SHP77 (cell line): ENCODE measurements at places on chromosomes 7 and 10.

GRCh38 chr7:15143936-15144335 lies 241.4 kb upstream of the DGKB start:
- DNase-seq, result no peak

- no peak for DNase-seq
These were observed 21.1 kb downstream of the DPYSL4 start for GRCh38 chr10:132207536-132208461.

DNA sequence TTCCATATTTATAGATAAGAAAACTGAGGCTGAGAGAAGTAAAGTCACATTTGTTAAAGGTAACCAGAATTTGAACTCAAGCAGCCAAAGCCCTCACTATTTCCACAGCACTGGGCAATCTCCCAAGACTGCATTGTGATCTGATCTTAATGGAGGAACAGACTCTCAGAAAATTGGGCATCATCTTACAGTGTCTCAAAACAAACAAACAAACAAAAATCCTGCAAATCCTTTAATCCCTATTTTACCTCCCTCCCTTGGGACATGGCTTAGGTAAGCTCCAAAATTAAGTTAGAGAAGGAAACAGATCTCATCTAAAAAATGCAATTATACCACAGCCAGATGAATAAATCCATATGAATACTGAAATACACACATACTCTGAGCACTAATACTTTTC lies 57.5 kb downstream of the FHIP2A start:
- DNase-seq, result no peak

DNA sequence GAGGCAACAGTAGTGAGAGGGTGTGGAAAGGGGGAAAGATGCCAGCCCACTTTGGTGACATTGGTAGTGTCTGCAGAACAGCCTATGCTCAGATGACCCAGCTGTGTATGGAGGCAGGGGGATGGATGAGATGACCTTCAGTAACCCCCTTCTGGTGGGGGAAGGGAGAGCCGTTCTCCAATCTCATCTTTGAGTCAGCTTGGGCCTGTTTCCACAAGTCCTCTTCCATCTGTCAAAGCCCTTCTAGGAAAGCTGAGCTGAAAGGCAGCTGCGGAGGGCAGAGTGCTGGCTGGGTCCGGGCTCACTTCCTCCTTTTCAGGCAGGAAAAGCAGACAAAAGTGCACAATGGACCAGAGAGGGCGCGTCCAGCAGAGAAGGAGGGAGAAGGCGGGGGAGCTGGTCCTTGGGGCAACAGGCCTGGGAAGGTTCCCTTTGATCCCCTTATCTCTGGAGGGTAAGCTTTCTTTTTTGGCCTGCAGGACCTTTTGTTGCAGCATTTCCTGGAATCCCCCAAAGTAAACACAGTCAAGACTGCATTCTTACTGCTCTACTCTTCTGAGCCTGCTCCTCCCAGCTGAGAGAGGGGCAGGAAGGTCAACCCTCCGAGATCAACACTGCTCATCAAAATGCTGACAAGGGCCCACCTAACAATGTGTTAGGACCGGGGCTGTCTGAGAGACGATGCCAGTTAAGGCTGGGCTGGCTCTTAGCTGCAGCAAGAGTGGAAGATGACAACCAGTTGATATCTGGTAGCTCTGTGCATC lies 1.2 kb upstream of the LRMDA start:
- peak; percentile 50 for DNase-seq

- no peak for DNase-seq
These were observed 75.8 kb downstream of the C1GALT1 start for GRCh38 chr7:7257899-7258692.

- no peak for DNase-seq
These were observed 5.8 kb downstream of the IKZF1 start for GRCh38 chr7:50310361-50310760.

- no peak for DNase-seq
These were observed 14.2 kb upstream of the CAMK2G start for GRCh38 chr10:73888514-73888913.

GRCh38 chr10:128047991-128048818 lies 78.0 kb downstream of the MKI67 start:
- DNase-seq, result no peak

- DNase-seq, result no peak
These were observed 36.3 kb downstream of the GARS1 start for GRCh38 chr7:30630986-30631385.

DNA sequence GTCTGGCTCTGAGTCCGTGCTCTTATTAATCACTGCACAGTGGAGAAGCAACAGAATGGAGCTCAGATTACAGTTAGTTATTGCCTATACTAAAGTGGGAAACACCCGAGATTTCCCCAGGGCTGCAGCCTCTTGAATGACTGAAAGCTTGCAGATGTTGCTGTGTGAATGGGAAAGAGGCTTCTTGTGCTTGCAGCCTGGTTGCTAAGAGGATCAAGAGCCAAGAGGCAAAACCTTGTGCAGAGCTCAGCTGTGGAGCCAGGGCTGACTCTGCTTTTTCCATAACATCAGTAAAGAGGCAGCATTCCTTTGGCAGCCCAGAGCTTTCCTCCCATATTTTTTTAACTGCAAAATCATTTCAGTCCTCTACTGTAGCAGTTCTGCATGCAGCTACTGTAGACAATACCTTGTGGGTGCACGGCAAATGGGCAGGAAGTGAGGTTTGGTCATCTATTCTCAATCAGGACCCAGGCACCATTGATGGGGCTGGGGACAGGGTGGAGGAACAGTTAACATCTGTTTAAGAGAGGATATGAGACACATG lies 86.5 kb downstream of the RALA start:
- no peak for DNase-seq

- no peak for DNase-seq
These were observed 184.6 kb downstream of the FANK1 start for GRCh38 chr10:126080879-126081411.

DNA sequence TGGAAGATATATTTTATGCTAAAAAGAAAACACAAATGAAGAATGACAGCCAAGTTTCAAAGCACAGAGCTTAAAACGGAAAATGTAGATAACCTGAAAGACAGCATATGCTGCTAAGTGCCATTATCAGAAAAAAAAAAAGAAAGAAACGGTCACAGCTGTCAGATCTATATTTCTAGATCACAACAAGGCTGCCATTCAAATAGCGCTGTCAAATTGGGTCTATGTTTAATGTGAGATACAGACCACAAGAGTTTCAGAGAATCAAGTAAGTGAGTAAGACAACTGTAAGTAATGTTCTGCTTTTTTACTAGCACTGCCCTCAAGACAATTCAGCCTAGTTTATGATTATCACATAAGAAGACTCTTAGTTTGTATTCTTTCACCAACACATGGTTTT lies 66.1 kb upstream of the RNF148 start:
- DNase-seq, result no peak

DNA sequence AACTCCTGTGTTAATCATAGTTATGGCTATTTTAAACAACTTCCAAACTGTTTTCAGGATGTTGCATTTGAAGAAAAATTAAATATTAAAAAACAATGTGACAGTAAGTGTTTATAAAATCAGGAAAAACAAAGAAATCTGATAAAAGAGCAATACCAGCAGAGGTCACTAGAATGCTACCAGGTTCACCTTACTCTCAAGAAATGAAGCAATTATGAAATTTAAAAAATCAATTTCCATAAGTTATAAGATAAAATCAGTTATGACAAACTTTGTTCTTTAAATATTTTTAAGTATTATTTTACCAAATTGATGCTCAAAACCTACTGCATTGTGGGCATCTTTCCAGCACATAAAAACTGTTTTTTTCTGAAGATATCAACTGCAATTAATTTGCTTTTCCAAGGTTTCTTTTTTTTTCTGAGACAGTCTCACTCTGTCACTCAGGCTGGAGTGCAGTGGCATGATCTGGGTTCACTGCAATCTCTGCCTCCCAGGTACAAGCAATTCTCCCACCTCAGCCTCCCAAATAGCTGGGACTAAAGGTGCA lies 50.7 kb upstream of the RHEB start:
- DNase-seq, result no peak

GRCh38 chr10:70761031-70761601 lies 24.1 kb downstream of the TBATA start:
- DNase-seq, result no peak
